ENCODE measurements at places on chromosomes 3 and 15.

GRCh38 chr3:187735837-187736236, 9.4 kb downstream of the BCL6 start:
- DNase-seq, result peak; percentile 64

DNA sequence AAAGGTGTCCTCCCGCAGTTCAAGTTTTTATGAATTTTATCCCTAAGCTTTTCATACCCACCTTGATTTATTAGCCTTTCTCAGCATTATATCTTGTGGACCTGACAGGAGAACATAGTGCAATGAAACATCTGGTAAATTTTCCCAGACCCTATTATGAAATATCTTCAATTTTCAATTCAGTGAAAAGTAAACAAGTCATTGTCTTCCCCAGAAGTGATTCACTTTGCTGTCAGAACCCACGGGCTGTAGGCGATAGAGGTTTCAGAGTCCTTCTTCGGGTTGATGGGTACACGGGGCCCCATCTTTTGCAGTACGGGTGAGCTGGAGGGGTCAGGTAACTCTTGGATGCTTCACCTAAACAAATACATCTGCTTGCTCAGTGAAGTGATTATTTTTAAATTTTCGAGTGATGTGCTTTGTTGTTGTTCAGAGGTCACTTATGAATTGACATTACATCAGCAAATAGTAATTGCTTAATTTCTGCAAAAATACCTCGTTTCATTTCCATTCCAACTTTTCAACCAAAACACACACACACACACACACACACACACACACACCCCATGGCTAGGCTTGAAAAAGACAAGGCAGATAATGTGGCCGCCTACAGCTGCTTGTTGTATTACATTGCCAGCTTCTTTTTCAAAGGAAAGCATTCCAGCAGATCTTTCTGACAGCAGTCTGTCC, 102.9 kb downstream of the SEMA6D start:
- DNase-seq, result no peak

GRCh38 chr15:89335298-89336041, 846 bp upstream of the POLG start:
- no peak for DNase-seq

DNA sequence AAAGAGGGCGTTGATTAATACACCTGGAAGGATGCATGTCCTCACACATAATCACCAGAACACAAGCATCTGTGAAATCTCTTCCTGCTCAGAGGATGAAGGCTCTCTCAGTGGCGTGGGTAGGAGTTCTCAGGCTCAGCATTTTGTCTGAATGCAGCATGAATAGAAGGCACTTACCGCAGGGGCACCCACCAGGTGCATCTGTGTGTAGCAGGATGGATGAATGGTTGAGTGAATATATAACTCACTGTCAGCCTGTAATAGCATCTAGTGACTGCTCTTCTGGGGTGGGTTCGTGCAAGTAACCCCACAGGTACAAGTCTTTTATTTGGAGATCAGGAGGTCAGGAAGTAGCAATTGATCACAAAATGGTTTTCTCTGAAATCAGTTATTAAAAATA, 143.0 kb downstream of the SQOR start:
- no peak for DNase-seq

GRCh38 chr3:131658115-131658514, 155.3 kb upstream of the MRPL3 start:
- DNase-seq, result no peak

- DNase-seq, result no peak
Observed at GRCh38 chr15:43134157-43134635, 810 bp downstream of the TMEM62 start.

DNA sequence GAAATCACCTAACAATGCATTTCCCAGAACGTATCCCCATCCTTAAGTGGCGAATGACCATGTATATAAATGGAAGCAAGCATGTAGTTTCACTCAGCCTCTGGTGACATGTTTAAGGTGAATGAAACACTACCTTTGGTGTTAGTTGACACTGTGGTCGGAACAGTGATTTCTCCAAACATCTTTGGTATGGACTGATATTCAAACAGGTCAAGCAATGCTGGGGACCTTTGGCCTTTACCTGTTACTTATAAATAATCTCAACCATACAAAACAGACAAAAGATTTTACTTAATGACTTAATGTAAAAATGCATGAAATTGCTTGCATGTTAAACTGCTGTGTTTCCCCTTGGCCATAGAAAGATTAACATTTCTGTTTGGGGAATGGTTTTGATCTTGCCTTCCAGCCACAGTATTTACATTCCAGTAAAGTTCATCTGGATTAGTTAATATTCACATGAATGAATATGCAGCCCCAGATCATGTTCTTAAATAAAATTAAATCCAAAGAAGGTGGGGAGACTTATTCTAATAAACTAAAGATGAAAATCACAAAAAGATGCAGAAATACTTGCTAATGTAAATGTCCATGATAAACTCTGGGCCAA, 74.4 kb upstream of the HES1 start:
- no peak for DNase-seq

DNA sequence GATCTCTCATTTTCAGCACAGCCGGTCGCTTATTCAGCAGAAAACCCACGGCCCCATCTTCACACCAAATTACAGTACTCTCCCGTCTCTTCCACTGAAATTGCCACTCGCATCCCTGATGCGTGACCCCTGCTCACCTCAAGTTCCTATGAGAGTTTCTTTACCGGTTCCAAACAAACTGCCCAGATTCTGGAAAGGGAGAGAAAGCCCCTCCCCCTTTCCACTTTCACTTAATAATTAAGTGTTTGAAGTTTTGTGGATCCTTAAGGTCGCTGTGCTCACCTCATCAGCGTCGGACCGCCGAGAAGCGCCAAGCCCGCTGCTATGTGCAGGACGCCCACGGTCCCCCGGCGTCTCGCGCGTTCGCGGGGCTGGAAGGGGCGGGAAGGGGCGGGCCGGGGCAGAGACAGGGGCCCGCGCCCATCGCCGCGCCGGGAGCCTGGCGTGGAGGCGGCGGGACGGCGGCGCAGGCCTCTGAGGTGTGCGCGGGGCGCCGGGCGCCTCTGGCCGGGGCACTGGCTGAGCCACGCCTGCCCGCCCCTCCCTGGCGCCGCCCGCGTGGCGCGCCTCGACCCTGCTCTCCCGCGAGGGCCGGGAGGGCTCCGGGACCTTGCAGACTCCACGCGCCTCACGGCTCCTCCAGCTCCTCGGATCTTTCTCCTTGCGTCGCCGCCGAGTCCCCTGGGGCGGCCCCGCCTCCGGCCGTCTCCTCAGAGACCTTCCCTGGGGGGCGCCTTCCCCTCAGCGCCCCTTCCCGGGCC, at the start of gene GPR156:
GPR156 (minus strand) TSS at position 476 of the 761 bp plus-strand sequence. CDS start 41,124 bp downstream, outside the sequence.
- peak; percentile 7 for DNase-seq

- DNase-seq, result no peak
Observed at GRCh38 chr3:177347611-177348010, 150.3 kb upstream of the TBL1XR1 start.

DNA sequence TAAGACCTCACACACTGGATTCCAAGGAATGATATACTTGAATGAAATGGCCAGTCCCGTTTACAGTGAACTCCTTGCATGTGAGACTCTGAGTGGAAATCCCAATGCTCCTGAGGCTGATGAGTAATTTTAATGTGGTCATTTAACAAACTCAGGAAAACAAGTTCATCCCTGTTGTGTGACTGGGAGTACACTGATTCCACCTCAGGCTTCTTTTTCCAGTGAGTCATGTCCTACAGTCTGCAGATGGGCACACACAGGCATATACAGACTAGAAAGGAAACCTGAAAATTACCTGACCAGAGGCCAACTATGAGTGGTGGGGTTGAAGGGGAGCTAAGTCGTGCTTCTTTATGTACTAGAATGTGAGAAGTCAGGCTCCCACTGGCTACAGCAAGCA, 5.8 kb downstream of the SQOR start:
- DNase-seq, result peak; percentile 72

- peak; percentile 24 for DNase-seq
Observed at GRCh38 chr3:154540950-154541604, 111.1 kb upstream of the GPR149 start.

- no peak for DNase-seq
Observed at GRCh38 chr3:134998855-134999254, 203.8 kb downstream of the EPHB1 start.

- DNase-seq, result peak; percentile 21
Observed at GRCh38 chr3:60594025-60594424, 657.2 kb downstream of the FHIT start.

GRCh38 chr3:158776531-158776930, 25.3 kb upstream of the MFSD1 start:
- no peak for DNase-seq

DNA sequence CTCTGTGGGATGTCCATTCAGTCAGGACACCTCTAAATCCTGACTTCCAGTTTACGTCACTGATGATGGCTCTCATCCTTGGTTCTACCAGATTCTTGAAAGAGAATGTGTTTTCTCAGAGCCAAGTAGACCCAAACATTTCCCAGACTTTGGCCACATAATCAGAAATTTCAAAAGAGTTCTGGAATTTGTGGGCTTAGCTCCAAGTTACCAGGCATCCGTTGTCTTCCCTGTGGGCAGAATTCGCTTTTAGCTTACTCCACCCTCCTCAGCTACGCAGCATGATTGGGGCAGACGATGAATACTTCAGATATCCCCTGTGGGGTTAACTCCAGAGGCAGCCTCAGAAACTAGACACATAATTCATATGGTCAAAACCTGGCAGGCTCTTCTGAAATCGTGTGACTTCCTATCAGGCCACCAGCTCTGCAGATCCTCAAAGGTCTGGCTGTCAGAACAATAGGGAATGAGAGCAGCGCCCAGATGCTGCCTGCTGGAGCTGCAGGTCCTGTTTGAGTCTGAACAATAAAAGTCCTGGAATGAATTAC, 30.6 kb downstream of the CRTC3 start:
- no peak for DNase-seq

DNA sequence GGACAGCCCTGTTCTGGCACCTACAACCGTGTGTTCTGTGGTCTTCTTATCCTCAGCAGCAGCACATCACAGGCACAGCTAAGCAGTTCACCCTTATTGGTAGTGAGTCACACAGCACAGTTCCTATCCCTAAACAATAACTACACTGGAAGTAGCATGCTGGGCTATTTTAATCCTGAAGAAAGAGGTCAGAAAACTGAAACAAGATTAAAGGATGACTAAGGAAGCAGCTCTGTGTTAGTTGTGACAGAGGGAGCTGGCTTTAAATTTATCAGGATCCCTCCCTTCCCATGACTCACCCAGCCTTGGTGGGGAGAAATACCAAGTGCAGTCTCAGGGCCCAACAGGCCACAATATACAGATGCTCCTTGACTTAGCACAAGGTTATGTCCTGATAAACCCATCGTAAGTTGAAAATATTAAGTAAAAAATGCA, 144.3 kb downstream of the ERC2 start:
- DNase-seq, result peak; percentile 47

GRCh38 chr15:75178171-75178937, 23.3 kb upstream of the C15orf39 start:
- DNase-seq, result no peak

DNA sequence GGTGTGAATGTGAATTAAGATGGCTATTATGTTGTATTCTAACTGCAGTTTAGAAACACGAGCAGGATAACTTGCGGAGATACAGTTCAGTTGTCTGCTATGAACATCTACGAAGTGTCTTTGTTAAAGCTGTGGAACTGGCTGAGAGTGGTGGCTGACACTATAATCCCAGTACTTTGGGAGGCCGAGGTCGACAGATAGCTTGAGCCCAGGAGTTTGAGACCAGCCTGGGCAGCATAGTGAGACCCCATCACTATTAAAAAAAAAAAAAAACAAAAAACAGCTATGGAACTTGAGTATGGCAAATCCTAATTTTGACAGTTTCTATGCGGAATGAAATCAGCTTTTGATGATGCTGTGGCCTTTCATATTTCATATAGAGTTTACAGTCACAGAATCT, 1.7 kb downstream of the EAF1 start:
- DNase-seq, result no peak

DNA sequence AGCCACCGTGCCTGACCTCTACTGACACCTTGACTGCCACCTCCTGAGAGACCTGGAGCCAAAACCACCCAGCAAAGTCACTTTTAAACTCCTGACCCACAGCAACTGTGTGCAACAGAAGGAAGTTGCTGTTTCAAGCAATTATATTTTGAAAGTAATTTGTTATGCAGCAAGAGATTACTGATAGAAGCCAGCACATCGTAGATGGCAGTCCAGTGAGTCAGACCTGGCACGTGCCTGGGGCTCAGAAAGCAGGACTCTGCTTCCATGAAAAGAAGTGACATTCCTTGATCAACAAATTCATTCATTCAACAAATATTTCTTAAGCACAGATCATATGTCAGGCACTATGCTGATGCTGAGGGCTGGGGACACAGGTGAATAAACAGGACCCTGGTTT, 5.7 kb upstream of the CSPG4 start:
- DNase-seq, result no peak

- DNase-seq, result no peak
Observed at GRCh38 chr3:2938711-2939110, 171.5 kb downstream of the IL5RA start.

DNA sequence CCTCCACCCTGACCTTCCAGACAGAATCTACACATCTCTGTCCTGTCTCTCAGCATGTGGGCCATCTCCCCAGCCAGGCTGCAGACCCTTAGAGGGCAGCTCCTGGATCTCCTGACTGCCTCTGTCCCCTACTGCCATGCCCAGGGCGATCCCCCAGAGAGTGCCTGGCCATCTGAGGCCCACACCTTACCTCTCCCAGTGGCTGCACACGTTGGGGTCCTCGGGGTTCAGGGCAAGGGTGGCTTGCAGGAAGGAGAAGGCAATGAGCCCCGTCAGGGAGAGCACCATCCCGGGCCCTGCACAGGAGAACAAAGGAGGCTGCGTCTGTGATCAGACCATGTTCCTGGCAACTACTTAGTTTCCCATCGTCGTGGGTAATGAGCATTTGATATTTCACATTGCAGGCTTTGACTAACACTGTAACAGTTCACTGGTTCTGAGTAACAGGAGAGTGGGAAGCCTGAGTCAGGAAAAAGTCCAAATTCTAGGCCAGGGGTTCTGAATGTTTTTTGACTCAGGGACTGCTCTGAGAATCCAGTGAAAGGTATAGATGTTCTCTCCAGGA, 125.4 kb downstream of the MEGF11 start:
- DNase-seq, result no peak

- no peak for DNase-seq
Observed at GRCh38 chr3:54424292-54424691, 301.9 kb downstream of the CACNA2D3 start.

DNA sequence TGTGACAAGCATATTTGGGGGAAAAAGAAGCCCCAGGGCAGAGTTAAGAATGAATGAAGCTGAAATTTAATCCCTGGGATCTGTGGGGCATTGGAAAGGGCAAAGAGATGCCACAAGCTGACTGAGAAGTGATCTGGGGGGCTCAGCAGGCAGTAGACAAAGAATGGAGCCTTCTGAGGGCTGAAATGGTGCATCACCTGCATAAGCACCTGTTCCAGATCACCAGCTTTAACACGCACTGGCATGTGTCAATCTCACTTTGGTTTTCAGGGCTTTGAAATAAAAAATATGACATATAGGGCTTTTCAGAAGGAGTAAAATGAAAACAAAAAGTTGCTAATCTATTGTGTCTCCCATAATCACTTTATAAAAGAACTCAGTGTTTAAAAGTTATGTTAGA, 210.8 kb upstream of the ARHGEF26 start:
- no peak for DNase-seq

- no peak for DNase-seq
Observed at GRCh38 chr3:189776149-189776824, 145.1 kb downstream of the TP63 start.

- no peak for DNase-seq
Observed at GRCh38 chr3:64924961-64925360, 237.2 kb upstream of the ADAMTS9 start.

Data from suppressor macrophage treated with lipopolysaccharide for 4 hours (primary cell).